NCI-H524 treated with DMSO at 0.1 percent for 48 hours (cell line): ENCODE measurements at places on chromosomes 2 and 18.

GRCh38 chr18:10386956-10387355, 67.5 kb upstream of the APCDD1 start:
- no peak for DNase-seq

DNA sequence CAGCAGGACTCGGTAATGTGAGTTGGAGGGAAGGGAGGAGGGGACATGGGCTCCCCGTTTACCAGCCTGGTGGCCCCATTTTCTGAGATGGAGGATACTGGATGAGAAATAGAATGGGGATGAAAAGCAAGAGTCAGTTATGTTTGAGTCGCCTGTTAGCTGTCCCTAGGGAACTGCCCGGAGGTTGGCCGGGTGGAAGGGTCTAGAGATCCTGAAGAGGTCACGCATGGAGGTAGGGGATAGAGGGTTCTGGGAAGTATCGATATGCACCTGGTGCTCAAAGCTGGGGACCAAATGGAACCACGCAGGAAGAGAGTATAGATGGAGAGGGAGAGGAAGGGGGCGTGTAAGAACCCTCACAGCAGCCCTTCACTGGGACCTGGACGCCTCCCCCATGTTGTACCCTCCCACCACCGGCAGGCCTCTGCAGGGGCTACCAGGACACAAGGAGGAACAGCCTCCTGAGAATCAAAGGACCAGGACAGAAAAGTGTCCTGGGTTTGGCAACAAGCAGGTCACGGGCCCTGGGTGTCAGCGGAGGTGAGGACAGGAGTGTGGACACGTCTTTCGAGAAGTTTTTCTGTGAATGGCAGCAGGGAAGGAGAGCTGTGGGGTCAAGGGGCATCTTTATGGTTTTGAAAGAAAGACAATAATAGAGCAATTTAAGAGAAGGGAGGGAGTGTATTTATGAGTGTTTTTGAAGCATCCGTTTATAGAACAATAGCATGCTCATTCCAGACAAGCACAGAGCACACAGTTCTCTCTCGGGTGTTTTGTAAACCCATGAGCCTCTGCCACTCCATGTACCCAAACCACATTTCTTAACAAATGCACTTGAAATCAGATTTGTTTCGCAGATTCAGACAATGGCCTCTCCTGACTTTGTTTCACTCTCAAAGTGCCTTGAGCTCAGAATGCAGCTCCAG, 132.2 kb downstream of the SMAD7 start:
- no peak for DNase-seq

DNA sequence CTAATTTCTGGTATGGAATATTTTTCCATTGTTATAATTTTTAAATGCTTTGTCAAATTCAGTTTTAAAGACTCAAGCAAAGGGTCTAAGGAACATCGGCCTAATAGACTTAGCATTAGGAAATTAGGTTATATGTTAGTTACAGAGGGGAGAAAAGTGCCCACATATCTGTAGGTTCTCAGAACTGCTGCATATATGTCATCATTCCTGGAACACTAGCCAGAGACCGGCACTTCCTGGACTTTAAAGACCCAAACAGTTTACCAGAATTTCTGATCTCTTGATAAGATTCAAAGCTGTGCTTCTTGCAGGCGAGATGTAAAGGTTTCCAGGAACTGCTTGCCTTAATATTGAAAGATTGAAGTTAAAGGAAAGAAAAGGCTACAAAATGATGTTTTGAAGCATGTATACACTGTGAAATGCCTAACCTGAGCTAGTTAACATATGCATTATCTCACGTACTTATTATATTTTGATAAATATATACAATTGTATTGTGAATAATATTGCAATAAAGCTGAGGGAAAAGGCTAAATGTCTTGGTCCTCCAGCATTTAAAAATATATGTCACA, 993.6 kb downstream of the LRP1B start:
- no peak for DNase-seq

GRCh38 chr2:203656522-203657287, 49.7 kb upstream of the CD28 start:
- DNase-seq = no peak

DNA sequence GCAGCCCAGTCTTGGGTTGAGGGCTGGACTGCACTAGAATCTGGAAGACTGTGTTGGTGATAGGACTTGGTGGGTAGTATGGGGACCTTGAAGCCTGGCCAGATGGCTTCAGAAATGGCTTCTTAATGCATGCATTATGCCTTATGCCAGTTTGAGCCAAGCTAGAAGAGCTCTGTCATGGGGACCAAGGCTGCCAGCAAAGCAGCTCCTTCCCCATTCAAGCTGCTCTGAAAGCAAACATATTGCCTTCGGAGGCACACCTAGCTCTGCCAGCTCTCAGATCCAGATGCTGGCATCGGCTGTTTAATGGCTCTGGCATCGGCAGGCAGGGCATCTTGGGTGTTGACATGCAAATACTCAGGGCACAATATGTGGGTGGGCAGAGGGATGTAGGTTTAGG, 59.0 kb upstream of the IGFBP5 start:
- no peak for DNase-seq

DNA sequence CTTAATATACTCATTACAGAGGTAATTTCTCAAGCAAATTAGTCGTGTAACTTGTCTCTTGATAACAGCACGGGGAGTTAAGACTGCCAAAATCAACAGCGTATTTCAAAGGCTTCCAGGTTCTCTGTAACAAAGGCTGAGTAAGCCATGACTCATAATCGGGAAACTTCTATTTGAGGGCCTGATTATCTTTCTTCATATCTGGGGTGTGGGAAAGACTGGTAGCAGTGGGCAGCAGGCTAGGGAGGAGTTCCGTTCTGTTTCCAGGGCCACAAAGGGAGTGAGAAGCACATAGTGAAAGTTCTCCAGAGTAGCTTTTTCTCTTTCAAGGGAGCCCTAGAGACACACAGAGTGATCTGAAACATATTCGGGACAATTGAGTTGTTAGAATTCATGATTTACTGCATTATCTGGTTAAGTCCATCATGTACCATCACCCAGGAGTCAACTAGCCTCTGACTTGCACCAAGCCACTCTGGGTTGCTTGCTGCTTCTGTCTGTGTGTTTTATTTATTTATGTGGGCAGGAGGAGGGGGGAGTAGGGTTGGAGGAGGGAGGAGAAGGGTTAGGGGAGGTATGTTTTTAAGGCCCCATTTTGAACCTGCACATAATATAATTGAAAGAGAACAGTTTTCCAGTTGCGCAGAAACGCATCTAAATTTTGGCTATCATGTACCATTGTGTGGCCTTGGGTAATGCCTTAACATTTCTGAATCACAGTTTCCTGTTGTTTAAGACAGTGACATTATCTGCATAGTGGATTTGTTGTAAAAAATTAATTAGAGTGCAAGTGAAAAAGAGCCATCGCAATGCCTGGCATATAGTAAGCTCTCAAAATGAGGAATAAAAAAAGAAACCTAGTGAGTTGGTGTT, 80.5 kb upstream of the ITPRID2 start:
- DNase-seq = no peak

DNA sequence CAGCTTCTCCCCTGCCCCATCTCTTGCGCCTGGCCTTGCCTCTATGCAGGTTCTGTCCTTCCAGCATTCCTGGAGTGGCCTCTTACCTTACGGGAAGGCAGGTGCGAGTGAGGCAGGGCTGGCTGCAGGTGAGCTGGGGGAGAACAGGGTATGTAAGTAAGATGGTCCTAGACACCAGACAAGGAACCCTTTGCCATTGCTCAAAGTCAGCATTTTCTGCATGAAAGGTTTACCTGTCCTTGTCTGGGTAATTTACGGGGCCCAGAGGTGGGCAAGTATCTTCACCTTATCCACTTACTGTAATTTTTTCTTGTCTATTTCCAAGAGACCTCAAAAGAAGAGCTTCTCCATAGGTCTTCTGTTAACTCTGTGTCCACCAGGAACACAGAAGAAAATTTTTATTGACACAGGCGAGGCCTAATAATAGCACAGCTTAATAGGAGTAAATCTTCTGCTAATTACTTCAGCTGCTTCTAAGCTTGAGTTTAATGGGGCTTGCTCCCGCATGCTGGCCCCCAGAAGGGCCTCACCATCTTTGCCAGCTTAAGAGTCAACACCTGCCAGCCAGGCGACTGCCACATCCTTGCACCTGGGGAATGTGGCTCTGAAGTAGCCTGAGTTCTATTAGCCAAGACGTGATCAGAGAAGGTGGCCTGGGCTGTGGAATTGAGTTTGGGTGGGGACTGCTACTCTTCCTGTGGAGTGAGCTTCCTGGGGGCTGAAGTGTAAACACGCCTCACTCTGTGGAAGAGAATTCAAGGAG, 27.1 kb downstream of the PCARE start:
- peak; percentile 88 for DNase-seq

- DNase-seq = no peak
These were observed 383.8 kb downstream of the NRXN1 start for GRCh38 chr2:50648041-50648700.

- no peak for DNase-seq
These were observed 1.9 kb upstream of the ESPNL start for GRCh38 chr2:238097988-238098871.

GRCh38 chr2:188032306-188032705, 259.4 kb upstream of the GULP1 start:
- no peak for DNase-seq

GRCh38 chr2:29463181-29463900, 348.1 kb downstream of the CLIP4 start:
- DNase-seq = no peak

DNA sequence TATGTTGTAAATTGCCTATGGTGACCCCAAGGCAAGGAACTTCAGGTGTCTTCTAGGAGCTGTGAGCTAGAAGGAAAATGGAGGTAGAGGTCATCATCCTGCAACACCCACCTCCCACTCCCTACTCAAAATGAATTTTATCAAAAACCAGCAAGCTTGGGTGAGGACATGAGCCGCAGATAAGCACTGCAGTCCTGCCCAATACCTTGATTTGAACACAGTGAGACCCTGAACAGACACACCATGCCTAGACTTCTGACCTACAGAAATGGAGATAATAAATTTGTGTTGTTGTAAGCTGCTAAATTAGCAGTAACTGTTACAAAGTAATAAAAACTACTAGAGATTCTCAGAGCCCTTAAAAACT, 13.4 kb downstream of the MEX3C start:
- DNase-seq = no peak

DNA sequence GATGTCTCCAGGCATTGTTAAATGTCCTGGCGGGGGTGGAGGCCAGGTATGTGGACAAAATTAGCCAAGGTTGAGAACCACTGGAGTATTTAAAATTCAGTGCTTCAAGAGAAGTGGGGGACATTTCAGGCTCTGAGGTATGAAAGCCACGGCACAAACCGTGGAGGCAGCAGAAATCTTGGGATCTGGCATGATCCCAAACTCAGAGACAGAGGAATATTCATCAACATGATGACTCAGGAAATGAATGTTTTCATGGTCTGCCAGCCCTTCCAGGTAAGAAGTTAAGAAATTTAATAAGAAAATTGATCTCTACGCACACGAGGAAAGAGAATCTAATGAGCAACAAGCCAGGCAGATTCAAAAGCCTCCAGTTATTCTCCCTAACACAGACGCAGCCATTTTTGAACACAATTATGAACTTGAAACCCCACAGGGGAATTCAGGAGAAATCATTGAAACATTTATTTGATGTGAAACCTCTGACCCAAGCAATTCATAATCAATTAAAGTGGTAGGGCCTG, 11.3 kb upstream of the GRP start:
- no peak for DNase-seq

GRCh38 chr2:6993936-6994335, 76.7 kb downstream of the RNF144A start:
- no peak for DNase-seq

DNA sequence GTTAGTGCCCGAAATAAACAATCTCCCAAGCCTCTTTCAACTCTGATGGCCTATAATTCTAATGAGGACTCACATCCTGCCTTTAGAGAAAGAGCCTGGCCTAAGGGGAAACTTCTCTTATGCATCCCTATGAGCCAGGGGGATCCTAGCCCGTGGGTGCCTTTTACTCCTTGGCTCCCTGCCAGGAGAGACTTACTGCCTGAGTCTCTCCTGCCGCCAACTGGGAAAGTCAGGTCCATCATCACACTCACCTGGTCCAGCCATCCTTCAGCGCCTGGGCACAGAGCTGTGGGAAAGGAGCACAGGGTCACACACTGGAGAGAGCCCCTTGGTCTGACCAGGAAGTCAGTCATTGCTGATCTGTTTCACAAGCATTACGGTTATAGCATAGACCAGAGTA, 24.1 kb downstream of the ENOSF1 start:
- DNase-seq = no peak

DNA sequence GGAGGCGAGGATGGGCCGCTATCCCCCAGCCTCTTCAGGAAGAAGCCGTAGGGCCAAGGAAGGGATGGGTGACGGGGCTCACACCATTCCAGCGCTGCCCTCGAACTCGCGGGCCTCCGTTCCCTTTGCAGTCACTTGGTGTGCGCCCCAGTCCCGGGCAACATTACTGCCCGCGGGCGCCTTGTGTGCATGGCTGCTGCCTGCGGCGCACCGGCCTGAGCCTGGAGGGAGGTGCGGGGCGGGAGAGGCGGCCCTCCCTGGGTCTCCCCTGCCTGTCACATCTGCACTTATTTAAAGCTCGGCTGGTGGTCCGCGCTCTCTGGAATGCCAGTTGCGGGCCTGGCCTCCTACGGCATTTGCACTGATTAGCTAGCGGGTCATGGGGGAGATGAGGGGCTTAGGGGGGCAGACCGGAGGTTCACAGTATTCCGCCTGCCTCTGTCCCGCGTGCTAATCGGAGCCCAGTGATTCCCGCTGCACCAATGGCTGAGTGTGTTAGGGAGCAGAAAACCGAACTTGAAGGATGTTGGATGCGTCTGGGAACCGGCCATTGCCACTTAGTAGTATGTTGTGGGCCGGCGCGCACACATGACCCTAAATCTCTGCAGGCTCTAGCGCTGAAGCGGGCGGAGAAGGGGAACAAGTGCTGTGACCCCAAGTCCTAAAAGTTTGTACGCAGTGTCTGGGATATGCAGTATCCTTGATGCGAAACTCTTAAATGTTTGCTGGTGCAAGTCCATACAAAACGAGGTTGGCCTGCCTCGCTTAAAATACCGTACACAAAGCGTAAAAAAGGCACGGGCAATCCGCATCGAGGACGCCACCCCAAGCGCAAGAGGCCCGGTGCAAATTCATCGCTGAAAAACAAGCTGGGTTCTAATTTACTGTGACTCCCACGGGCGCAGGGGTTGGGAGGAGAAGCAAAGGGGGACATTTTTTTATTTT, 161.2 kb upstream of the SIX2 start:
- no peak for DNase-seq
